ENCODE measurements at places on chromosomes 1 and 21. TPM values are rescaled to one million over a fixed set of nuclear protein-coding genes. Genes with fewer than 3 reads are reported as not detected.

LINGO4 gene
- 0.07 TPM for total RNA-seq

DEPDC1 gene
- 11.3 TPM for total RNA-seq

DNA sequence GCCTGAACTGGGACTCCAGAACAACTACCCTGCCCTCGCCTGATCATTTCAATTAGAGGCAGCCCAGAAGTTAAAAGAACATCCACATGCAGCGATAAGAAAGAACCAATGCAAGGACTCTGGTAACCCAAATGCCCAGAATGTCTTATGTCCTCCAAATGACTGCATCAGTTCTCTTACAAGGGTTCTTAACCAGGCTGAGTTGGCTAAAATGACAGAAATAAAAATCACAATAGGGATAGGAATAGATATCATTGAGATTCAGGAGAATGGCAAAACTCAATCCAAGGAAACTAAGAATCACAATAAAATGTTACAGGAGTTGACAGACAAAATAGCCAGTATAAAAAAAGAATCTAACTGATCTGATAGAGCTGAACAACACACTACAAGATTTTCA is 80.1 kb upstream of the PTGFR start:
- H3K27ac ChIP-seq = no peak overlapping the region
- no peaks in the 10 kb centered on the region for H3K4me1 ChIP-seq
- no peaks in the 10 kb centered on the region for H3K36me3 ChIP-seq
- no peak for DNase-seq
- no peaks in the 10 kb centered on the region for H3K27me3 ChIP-seq

- H3K27me3 ChIP-seq = no peaks in the 10 kb centered on the region
- H3K36me3 ChIP-seq = peaks cover 34% of the 10 kb centered on the region
- DNase-seq = no peak
- no peak overlapping the region for H3K4me3 ChIP-seq
- H3K27ac ChIP-seq = no peak overlapping the region
- peaks cover 10% of the 10 kb centered on the region for H3K4me1 ChIP-seq
Observed at GRCh38 chr1:43418858-43419257, 29.2 kb downstream of the SZT2 start.

DNA sequence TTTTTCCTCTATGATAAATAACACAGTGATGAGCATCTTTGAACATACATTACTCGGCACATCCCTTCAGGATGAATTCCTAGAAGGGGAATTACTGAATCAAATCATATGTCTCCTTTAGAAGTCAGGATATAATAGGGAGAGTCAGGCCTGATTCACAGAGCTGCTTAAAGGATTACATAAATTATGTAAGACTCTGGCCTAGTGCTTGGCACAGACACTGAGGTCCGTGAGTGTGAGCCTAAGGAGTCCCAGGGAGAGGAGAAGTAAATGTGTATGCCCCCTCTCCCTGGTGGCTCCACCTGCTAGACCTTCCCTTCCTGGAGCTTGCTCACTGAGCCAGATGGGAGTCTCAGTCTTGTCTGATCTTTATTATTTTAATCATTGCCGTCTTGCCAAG is 8.6 kb upstream of the FOXE3 start:
- no peak overlapping the region for H3K27ac ChIP-seq
- no peak overlapping the region for H3K4me3 ChIP-seq
- H3K4me1 ChIP-seq = no peaks in the 10 kb centered on the region
- peaks cover 18% of the 10 kb centered on the region for H3K27me3 ChIP-seq

KCNH1 gene
- not detected for total RNA-seq

DNA sequence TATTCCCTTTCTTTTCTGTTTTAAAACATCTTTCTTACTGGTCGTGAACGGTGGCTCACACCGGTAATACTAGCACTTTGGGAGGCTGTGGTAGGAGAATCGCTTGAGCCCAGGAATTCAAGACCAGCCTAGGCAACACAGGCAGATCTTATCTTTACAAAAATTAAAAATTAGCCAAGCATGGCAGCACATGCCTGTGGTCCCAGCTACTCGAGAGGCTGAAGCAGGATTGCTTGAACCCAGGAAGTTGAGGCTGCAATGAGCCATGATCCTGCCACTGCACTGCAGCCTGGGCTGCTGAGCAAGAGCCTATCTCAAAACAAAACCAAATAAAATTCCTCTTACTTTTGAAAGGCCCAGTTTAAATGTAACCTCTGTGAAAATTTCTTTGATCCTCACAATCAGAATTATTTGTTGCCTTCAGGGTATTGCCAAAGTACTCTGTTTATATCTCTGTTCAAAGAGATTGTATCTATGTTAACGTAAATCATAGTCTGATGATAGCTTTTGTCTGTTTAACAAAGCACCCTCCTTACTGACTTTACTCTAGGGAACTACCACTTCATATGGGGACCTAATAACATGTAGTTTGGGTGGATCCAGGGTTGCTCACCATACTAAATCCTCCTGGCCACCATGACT is 71.6 kb downstream of the RERE start:
- peaks cover 5% of the 10 kb centered on the region for H3K36me3 ChIP-seq
- no peak for DNase-seq
- H3K4me3 ChIP-seq = no peak overlapping the region
- H3K27ac ChIP-seq = no peak overlapping the region

DNA sequence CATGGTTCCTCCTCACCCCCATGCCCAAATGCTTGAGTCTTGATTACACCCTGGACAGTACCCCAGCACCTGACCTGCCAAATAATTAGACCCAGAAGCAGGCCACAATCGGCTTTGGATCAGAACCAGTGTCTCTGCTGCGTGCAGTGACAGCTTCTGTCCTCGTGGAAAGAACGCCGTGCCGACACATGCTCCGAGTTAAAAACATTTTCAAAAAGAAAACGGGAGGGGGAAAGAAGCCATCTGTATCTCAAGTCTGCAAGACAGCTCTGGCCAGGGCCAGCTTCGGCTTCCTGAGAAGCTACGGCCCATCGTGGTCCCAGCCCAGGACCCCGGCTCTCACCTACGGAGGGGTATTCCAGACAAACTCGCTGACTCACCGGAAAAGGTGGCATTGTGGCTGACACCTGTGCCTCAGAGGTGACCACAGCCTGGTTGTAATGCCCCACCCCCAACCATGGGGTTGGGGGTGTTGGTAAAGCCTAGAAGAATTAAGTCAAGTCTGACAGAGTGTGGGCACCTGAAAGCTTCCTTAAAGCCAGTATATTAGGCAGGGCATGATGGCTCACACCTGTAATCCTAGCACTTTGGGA is 25.8 kb downstream of the SSBP3 start:
- peaks cover 63% of the 10 kb centered on the region for H3K4me1 ChIP-seq
- H3K4me3 ChIP-seq = no peak overlapping the region
- no peaks in the 10 kb centered on the region for H3K27me3 ChIP-seq
- no peak for DNase-seq

GRCh38 chr1:1976031-1976430 is 27.6 kb downstream of the CFAP74 start:
- DNase-seq = no peak
- H3K36me3 ChIP-seq = no peaks in the 10 kb centered on the region
- no peak overlapping the region for H3K4me3 ChIP-seq
- no peaks in the 10 kb centered on the region for H3K4me1 ChIP-seq

- H3K27ac ChIP-seq = no peak overlapping the region
- no peaks in the 10 kb centered on the region for H3K36me3 ChIP-seq
- DNase-seq = no peak
- H3K4me1 ChIP-seq = no peaks in the 10 kb centered on the region
Observed at GRCh38 chr1:232704694-232705680, 75.1 kb upstream of the SIPA1L2 start.

PROX1 gene
- total RNA-seq = not detected

DNA sequence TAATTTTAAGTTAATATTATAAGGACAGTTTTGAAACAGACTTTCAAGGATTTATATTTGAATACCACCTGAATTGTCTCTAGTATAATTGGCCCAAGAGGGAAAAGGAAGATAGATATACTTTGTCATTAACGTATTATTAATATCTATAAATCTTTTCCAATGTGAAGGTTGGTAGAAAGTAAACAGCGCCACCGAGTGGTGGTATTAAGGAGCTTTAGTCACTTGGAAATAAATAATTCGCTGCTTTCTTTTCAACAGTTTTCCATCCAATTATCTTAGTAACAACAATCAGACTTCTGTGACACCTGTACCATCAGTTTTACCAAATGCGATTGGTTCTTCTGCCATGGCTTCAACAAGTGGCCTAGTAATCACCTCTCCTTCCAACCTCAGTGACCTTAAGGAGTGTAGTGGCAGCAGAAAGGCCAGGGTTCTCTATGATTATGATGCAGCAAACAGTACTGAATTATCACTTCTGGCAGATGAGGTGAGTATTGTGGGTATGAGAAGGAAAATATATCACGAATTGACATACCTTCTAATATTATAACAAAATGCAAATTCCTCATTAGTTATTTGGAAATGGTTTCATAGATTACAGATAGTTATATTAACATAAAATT is 37.7 kb downstream of the SH3GLB1 start:
- H3K27me3 ChIP-seq = no peaks in the 10 kb centered on the region
- no peak for DNase-seq
- no peak overlapping the region for H3K27ac ChIP-seq
- peaks cover 12% of the 10 kb centered on the region for H3K36me3 ChIP-seq

GRCh38 chr21:17725339-17725738 is 93.8 kb downstream of the C21orf91 start:
- H3K4me3 ChIP-seq = no peak overlapping the region
- no peaks in the 10 kb centered on the region for H3K4me1 ChIP-seq

- H3K27ac ChIP-seq = no peak overlapping the region
- no peak overlapping the region for H3K4me3 ChIP-seq
- H3K4me1 ChIP-seq = no peaks in the 10 kb centered on the region
- H3K27me3 ChIP-seq = peaks cover 11% of the 10 kb centered on the region
- no peak for DNase-seq
- no peaks in the 10 kb centered on the region for H3K36me3 ChIP-seq
Observed at GRCh38 chr1:182198006-182198605, 136.6 kb upstream of the ZNF648 start.

DNA sequence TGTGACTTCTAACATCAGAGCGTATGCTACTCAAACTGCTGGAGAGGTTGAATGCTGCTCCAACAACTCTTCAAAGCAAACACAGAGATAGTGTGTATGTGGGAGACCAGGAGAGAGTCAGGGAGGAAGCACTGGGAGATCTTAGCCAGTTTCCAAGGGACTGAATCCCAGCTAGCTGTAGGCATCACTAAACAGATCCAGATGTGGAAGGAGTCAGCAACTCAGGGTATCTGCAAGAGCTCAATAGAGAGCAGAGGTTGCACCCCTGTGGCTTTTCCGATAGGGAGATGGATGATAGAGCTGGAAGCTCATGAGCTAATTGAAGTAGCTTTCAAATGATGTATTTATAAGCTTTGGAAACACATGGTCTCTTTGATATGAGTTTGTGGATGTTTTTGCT is 168.9 kb upstream of the HOOK1 start:
- H3K27me3 ChIP-seq = no peaks in the 10 kb centered on the region
- peaks cover 1% of the 10 kb centered on the region for H3K36me3 ChIP-seq
- no peaks in the 10 kb centered on the region for H3K4me1 ChIP-seq
- H3K27ac ChIP-seq = no peak overlapping the region
- no peak for DNase-seq

GRCh38 chr1:37703061-37703460 is 10.7 kb downstream of the CDCA8 start:
- no peak for DNase-seq
- H3K27me3 ChIP-seq = no peaks in the 10 kb centered on the region
- H3K4me1 ChIP-seq = peaks cover 15% of the 10 kb centered on the region
- H3K27ac ChIP-seq = no peak overlapping the region
- H3K4me3 ChIP-seq = no peak overlapping the region

PBX1 gene
- not detected for total RNA-seq

PM20D1 gene
- total RNA-seq = 0.29 TPM

DNA sequence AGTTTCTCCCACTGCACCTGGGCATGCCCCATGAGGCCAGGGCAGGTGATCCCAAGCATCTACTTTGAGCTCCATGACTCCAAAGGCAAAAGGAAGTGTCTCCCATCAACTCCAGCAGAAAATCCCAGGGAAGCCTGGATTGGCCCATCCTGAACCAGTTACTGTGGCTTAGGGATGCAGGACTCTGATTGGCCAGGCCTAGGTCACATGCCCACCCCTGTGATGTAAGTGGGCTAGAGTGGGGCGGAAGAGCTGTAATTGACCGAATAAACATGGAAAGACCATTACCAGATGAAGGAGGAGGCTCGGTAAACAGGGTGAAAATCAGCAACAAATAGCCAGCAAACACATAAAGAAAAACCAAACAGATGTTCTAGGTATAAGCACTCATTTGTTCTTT is 45.2 kb downstream of the MATN1 start:
- DNase-seq = no peak
- no peak overlapping the region for H3K4me3 ChIP-seq
- H3K27me3 ChIP-seq = peaks cover 18% of the 10 kb centered on the region

DNA sequence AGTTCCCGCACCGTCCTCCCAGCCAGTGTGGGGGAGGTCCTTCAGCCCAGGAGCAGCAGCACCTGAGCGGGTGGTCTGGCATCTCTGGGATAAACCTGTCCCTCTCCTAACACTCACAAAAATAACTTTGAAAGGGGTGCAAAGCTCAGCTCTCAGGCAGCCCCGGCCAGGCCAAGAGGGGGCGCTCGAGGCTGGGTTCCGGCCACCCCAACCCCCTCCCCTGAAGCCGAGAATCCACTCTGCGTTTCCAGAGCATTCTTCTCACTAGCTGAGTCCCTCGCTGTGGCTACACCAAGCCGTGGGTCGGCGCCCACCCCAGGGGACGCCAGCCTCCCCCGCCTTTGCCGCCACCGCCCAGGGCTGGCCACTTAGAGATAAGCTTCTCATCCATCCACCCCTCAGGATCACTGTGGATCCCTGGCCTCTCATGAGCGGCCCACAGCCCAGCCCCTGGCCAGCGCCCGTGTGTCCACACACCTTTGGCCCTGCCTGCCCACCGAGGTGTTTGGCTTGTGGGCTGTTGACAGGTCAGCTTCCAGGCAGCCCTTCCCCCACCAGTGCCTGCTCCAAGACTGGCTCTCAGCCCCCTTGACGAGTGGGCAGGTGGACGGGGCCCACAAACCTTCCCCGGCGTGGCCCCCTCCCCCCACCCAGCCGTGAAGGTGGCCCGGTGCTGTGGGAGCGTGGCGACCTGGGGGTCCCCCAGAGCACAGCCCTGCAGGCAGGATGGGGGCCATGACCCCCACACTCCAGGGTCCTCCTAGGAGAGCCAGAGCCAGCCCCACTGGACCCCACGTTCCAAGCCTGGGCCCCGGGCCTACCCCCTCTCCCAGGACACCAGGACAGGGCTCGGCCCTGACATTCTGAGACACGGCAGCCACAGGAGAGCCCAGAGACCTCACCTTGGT is 1.9 kb downstream of the FTCD start:
- no peaks in the 10 kb centered on the region for H3K27me3 ChIP-seq
- no peak overlapping the region for H3K27ac ChIP-seq
- H3K4me1 ChIP-seq = no peaks in the 10 kb centered on the region
- no peaks in the 10 kb centered on the region for H3K36me3 ChIP-seq
- DNase-seq = peak; percentile 27

ZNF593OS gene
- total RNA-seq = not detected

GRCh38 chr1:94560333-94560732 is 18.8 kb upstream of the F3 start:
- no peak for DNase-seq
- H3K36me3 ChIP-seq = no peaks in the 10 kb centered on the region
- peaks cover 12% of the 10 kb centered on the region for H3K27me3 ChIP-seq
- no peak overlapping the region for H3K27ac ChIP-seq
